ENCODE measurements at places on chromosomes 12 and 14. TPM values are rescaled to one million over a fixed set of nuclear protein-coding genes. Genes with fewer than 3 reads are reported as not detected.

RAPGEF3 gene
- total RNA-seq, result 44.5 TPM

ACSM4 gene
- not detected for total RNA-seq

PPM1A gene
- total RNA-seq, result 58.0 TPM

TSHR gene
- total RNA-seq, result not detected

COX8C gene
- total RNA-seq, result not detected

GRCh38 chr14:101839236-101839635, 77.7 kb downstream of the PPP2R5C start:
- no peak for DNase-seq

- no peak for DNase-seq
These were observed 131.1 kb downstream of the SLC8A3 start for GRCh38 chr14:70057519-70058136.

- DNase-seq, result peak; percentile 91
These were observed at the start of gene PRKCH for GRCh38 chr14:61321385-61322010. Gene PRKCH (plus strand): TSS chr14:61321579. CDS start chr14:61322102, 523 bp downstream.

DNA sequence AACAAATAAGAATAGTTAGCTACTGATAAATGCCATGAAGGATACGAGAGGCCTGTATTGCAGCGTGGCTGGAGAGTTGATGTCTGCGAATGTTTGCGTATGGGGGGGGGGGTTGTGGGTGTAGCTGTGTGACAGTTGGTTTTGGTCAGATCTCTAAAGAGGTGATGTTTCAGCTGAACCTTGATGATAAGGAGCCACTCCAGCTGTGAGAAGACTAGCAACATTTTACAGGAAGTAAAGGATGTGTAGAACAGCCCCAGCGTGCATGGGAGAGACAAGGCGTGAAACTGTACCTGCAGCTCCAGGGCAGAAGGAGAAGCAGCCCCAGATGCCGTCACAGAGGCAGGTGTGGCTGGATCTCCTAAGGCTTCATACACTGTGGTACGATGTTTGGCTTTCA, 416.9 kb downstream of the TMEM132D start:
- no peak for DNase-seq

GRCh38 chr12:54588110-54588889, at the start of gene PPP1R1A:
Gene PPP1R1A (minus strand): TSS chr12:54588659. CDS start chr12:54588488, 171 bp downstream.
- DNase-seq, result no peak

DNA sequence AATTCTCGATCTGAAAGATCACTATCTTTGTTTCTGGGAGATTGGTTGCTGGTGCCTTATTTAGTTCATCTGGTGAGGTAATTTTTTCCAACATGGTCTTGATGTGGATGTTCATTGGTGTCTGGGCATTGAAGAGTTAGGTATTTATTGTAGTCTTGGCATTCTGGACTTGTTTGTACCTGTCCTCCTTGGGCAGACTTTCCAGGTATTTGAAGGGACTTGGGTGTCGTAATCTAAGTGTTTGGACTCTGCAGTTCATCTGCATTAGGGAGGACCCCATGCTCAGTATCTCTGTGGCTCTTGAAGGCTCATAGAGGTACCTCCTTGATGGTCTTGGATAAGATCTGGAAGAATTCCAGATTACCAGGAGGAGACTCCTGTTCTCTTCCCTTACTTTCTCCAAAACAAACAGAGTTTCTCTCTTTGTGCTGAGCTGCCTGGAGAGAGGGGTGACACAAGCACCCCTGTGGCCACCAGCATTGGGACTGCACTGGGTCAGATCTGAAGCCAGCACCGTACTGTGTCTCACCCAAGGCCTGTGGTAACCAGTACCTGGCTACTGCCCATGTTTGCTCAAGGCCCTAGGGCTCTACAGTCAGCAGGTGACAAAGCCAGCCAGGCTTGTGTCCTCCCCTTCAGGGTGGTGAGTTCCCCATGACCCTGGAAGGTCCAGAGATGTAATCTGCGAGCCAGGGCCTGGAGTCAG, 5.3 kb downstream of the A2ML1 start:
- no peak for DNase-seq

- DNase-seq, result no peak
These were observed 20.1 kb upstream of the CRADD start for GRCh38 chr12:93657071-93657470.

- DNase-seq, result no peak
These were observed 6.9 kb downstream of the GNPTAB start for GRCh38 chr12:101823891-101824290.

GRCh38 chr14:81164167-81164774, 56.5 kb downstream of the GTF2A1 start:
- DNase-seq, result no peak

- DNase-seq, result no peak
These were observed 261.8 kb downstream of the BTG1 start for GRCh38 chr12:91883811-91884210.

DNA sequence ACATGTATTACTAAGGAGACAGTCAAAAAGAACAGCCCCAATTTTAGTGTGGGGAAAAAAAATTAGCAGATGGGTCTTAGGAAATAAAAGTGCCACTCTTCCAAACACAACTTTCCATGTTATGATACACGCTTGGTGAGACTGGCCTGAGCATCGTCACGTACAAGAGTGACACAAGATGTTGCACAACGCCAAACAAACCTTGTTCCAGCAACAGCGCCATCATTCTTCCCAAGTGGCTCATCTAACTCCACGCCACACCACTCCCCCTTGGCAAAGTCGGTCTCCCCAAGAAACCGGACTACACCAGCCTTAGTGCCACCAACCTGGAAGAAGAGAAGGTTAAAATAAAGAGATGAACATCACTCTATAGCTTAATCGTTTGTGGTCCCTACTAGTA, 58.7 kb downstream of the CLIP1 start:
- DNase-seq, result no peak

DNA sequence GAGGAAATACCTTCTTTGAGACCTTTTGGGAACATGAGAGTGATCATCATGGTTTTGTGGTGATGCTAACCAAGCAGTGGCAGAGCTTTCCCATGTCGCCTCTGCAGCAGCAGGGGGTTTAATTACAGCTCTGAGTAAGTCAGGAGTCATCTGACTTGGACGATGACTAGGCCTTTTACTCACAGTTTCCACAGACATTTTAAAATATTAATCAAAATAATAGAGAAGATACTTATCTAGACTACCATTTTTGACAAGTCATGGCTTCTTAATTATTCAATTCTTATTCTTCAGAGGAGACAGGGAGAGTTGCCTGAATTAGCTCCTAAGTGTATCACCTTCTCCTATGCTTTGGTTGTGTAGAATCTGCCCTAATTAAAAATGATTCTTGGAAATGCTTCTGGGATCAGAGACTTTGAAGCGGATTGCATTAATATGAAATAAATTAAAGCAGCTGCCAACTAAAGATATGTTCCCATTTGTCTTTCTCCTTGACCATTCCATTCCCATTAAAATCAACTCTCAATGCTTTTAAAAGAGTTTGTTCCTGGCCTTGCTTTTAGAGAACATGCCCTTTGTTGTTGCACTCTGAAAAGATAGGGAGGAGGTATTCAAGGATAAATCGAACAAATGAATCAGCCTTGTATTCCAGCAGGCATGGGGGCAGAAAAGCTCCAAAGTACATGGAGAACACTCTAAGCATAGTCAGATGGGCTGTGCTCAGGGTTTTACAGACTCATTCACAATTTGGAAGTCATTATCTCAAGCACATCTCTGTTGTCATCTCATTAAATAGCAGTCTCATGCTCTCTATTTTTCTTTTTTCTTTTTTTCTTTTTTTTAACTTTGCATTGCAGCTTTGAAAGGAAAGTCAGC, 7.7 kb upstream of the IFNG-AS1 start:
- no peak for DNase-seq

- no peak for DNase-seq
These were observed 56.3 kb downstream of the SLC6A15 start for GRCh38 chr12:84856156-84856900.

DNA sequence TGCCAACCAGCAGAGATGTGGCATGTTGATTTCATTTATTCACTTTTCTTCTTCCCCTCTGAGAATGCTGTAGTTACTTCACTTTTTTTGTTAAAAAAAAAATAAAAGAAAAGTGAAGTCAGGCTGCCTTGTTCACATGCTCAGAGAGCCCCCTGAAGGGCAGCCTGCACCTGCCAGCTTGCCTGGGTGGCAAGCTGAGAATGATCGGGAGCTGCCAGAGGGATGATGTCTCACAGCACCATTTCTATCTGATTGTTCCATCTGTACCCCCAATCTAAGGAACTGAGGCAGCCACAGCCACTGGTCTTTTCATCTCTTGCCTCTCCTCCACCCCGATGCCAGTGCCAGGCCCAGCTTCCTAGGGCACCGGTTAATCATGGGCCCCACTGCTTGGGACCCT, 118.2 kb downstream of the TSPAN9 start:
- no peak for DNase-seq

- DNase-seq, result no peak
These were observed 339.3 kb downstream of the BCL11B start for GRCh38 chr14:98932431-98933325.

DNA sequence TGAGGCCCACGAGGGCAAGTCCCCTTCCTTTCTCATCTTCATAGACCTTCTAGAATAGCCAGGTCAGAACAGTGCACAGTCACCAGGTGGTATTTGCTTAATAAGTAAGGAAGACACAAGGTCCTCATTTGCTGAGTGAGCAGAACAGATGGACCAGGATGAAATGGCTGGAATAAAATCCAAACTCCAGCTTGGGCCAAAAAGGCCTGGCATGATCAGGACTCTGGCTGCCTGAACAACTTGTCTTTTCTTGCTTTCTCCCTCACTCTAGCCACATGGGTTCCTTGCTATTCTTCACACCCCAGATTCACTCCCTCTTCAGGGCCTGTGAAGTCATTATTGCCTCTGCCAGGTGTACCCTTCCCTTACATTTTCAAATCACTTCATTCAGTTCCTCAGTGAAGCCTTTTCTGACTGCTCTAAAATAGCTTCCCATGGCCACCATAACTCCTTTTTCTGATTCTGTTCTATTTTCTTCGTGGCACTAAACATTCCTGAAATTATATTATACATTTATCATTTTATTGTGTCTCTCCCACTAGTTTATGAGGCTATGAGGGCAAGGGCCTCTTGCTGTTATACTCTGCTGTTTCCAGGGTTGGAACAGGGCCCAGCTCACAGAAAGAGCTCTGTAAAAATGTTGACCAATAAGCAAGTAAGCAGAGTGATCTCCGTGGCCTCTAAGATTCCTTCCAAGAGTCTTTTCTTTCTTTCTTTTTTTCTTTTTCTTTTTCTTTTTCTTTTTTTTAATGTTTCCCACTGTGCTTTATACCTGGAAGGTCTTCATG, 150.8 kb downstream of the TTC8 start:
- DNase-seq, result no peak

DNA sequence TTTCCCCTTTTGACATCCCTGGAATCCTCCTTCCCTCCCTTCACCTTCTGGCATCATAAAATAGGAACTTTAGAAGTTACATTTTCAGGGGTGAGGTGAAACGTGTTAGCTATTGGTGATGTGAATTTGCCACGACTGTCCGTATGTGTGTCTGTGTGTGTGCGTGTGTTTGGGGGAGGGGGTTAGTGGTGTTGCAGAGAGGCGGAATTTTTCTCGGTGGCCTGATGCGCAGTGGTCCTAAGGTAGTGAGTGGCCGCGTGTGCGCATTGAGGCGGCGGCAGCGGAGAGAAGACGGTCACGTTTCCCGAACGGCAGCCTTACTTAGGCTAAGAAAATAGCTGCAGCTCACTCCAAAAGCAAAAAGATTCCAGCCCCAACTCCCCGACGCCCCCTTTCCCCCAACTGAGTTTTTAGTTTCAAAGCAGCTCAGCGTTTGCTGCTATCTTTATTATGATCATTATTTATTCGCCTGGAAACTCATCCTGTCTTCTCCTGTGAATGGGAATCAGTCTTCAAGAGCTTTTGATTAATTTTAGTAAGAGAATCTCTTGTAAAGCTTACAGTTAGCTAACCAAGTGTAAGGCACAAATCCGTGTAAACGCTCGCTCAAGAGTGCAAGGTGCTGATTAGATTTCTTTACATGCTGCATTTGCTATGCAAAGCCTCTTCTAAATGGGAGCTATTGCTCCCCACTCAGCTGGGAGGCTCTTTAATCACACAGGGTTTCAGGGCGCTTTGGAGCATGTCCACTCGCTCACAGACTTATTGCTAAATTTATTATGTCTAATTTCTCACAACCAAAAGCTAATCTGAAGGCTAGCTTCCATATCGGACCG, 4.7 kb downstream of the FLRT2 start:
- DNase-seq, result no peak

GRCh38 chr14:23380197-23380914, 3.5 kb downstream of the CMTM5 start:
- DNase-seq, result no peak

DNA sequence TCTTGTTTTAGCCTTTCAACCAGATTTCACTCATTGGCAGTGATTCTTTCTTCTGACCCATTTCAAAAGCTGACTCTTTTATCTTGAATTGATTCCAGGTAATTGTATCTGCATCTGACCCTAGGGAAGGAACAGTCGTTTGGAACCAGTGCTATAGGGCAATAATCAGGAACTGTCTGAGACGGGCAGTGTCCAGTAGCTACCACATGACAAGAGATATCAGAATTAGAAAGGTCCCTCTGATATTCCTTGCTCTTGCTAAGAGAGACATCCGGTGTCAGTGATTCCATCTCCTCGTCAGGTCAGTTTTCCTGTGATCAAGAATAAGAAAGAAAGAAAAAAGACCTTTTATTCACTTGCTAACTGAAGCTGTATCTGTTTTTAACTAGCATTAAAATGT, 47.8 kb upstream of the PDE3A start:
- no peak for DNase-seq
